Effector CD4-positive, alpha-beta T cell (primary cell): ENCODE measurements at places on chromosomes 7 and 10.

GRCh38 chr7:105837765-105838626 is 38.4 kb downstream of the ATXN7L1 start:
- DNase-seq: no peak

DNA sequence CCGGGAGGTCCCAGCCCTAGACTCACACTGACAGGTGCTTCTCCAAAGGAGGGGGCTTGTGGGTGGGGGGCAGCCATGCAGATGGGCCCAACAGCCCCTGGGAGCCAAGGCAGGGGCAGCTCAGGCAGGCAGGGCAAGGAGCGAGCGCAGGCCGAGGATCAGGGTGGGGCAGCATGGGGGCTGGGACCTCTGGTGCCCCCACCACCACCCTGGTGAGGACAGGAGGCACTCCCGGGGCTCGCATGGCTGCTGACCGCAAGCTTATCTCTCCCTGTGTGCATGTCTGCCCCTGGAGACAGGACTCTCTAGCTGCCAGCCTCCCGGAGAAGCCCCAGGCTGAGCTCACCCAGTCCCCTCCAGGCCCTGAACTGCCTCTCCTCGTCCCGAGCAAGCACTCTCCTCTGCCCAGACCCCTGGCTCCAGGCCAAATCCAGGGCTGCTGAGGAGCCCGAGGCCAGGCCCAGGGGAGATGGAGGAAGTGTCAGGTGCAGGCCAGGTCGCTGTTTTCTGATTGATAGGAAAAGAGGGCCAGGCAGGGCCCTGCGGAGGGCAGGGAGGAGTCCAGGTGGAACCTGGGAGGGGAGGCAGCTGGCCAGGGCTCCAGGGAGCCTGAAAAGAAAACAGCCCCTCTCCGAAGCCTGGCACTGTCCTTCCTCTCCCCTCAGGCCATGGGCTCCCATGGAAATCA is 39.0 kb downstream of the PDGFA start:
- no peak for DNase-seq

GRCh38 chr10:124045276-124045675 is 48.1 kb downstream of the CHST15 start:
- no peak for DNase-seq

- DNase-seq: no peak
These were observed 135.7 kb downstream of the PDE1C start for GRCh38 chr7:31934551-31934950.

DNA sequence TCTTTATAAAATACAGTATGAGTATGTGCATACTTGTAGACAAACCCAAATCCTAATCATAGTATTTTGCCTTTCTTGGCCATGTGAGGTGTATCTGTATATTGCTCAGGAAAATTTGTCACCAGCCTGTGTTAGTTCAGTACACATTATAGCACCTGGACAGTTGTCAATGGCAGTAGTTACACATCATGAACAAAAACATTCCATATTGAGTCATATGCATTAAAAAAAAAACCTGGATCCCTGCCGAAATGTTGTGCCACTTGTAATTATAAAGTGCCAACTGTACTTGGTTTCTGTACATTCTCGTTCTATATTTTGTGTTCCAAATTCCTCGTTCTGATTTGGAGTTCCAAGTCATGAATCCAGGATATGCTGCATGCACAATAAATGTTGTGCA is 410.4 kb downstream of the INHBA start:
- no peak for DNase-seq

DNA sequence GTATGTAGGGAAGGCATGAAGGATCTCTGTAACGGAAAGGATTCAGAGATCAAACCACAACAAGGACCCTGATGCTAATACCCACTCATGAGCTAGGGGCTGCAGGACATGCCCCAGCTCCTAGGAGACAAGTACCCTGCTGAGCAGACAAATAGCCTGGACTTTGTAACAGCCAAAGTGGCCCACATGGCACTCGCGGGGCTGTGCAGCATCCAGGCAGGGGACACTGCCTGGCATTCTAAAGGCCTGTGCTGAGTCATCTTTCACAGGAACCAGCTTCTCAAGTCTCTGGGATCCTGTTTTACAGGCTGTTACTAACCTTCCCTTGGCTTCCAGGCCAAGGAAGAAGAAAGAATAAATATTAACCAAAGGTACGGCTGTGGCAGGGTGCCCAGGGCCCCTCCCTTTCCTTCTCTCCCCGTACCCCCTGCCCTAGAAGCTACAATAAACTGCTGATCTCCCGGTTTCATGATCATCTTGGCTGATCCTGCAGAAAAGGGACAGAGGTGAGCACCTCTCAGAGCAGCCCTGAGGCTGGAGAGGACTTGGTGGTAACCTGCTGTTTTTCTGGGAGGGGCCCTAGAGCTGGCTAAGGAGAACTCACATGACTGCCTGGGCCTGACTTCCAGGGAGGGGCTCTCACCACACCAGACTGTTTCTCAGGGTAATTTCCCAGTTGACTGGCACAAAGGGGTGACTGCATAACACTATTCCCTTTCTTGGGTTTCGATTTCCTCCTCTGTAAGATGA is 4.2 kb upstream of the RPEL1 start:
- no peak for DNase-seq

DNA sequence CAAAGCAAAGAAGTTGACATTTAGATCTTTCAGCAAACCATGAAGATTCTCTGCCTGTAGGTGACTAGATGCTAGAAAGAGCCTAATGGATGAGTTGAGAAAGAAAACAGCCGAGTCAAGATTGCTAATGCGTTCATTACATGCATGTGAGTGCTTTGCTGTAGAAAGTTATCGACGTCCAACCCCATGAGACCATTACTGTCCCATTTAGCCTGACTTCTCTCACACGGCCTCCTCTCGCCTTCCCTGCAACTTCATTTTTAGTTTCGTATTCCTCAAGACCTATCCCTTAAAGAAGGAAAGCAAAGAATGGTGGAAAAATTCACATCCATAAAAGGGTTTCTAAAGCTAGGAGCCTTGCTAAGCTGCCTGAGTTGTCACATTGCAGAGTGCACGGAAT is 113.7 kb upstream of the DPP6 start:
- no peak for DNase-seq

DNA sequence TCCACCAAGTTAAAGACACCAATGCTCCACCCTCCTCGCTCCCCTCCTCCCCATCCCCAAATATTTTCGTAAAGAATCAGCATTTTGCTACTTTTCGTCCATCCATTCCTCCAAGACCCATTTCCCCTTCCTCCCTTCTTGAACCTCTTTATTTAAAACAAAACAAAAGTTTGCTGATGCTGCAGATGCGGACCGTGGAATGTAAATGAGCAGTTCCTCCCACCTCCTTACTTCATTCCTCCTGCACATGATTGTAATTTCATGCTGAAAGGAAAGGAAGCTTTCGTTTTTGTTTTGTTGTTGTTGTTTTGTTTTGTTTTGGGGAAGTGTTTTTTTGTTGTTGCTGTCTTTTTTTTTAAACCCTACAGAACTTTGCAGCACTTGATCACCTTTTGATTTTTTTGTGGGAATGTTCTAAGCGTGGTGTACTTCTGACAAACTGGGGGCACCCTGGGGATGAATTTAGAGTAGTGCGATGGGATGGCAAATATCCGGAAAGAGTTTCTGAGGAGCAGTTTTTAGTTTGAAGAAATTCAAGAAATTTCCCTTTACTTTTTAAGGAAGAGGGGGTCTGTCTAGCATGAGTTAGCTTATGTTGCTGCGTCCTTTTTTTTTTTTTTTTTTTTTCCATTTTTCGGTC is 177.3 kb downstream of the TCF7L2 start:
- DNase-seq: no peak

DNA sequence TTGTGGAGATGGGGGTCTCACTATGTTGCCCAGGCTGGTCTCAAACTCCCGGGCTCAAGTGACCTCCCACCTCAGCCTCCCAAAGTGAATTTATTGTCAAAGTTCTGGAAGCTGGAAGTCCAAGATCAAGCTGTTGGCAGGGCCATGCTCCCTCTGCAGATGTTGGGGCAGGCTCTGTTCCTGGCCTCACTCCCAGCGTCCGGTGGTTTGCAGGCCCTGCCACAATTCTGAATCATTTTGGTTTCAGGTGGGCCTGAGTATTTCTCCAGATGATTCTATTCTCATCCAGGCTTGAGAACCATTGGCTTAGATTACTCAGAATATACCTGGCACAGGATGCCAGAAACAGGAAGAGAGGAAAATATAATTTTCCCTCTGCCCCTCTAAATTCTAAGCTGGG is 737.4 kb downstream of the TNS3 start:
- no peak for DNase-seq

DNA sequence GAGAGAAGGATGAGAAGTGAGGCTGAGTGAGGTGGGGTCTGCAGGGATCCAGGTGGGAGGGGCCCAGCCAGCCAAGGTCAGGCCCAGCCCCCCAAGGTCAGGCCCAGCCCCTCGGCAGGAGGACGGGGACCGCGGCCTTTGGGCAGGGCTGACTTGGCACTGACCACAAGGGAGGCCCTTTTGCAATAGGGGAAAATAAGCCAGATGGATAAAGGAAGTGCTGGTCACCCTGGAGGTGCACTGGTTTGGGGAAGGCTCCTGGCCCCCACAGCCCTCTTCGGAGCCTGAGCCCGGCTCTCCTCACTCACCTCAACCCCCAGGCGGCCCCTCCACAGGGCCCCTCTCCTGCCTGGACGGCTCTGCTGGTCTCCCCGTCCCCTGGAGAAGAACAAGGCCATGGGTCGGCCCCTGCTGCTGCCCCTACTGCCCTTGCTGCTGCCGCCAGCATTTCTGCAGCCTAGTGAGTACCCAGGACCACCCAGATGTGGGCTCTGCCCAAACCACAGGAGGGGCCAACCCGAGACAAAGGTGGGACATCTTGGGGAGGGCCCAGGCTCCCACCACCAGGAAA is at the start of gene PILRA:
Gene PILRA, plus strand, starts transcription at position 227 of the 571 bp plus-strand sequence. Its CDS starts 170 bp downstream, at position 397.
- DNase-seq: no peak

DNA sequence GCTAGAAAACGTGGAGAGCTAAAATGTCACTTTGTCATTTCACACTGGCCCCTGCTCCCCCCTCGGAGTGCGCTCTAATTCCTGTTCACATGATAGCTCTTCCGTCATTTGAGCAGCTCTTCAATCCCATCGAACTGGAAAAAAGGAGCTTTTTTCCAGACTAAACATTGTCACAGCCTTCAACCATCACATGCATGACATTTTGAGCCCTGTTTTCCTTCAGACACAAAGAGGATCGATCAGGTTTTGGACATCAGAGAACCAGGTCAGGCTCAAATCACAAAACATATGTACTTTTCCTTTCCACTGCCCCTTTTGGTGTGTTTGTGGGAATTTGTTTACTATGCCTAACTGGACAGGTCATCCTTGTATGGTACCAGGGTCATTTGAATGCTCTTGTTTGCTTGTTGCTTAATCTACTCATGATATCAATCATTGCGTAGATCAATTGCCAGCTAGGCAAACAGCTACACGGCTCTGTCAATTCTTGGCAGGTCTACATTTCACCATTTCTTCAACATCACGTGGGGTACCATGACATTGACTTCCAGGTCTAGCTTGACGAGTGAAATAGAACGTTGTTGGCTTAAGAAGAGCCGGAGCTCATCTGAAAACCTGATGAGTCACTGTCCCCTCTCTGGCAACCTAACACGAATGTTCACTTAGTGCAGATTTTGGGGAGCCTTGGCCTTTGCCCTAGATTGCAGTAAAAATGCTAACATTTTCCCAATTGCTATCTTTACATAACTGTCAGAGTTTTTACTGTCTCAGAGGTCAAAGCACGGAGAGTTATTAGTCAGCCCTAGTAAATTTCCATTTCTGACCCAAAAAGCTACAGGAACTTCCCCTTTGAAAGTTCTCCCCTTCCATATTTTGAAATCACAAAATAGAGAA is 87.3 kb downstream of the LYZL2 start:
- DNase-seq: no peak

DNA sequence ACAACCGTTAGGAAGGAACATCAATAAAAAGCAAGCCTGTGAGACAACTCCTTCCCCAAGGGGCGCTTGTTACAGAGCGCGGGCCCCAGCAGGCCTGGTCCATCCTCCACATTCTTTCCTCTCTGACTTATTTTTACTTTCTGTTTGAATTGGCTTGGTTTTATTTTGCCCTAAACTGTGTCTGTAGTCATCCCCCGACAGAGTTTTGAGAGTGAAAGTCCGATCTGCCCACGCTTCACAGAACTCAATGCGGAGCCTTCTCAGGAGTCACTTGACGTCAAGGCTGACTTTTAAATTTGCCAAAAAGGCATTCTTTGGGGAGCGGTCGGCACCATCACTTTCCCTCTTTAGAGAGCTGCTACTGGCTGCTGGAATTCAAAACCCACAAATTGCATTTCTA is 150.1 kb upstream of the KLF6 start:
- peak; percentile 13 for DNase-seq

DNA sequence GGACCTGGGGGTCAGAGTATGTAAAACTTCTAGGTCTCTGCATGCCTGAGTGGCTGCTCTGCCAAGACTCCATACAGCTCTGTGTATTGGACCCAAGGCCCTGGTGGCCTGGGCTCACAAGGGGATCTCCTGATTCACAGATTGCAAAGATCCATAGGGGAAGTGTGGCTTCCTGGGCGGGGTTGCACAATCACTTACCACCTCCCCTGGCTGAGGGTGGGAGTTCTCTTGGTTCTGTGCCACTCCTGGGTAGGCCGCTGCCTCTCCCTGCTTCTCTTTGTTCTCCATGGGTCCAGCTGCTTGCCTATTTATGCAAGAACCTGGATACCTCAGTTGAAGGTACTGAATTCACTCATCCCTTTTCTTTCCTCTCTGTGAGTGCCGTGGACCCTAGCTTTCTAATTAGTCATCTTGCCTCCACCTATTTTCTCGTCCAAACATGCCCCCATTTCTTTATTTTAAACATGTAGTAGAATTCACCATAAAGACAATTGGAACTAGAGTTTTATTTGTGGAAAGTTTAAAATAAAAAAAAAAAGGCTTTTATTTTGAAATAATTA is 18.5 kb upstream of the AGR3 start:
- DNase-seq: no peak

GRCh38 chr10:70508912-70509756 is 30.6 kb downstream of the PALD1 start:
- DNase-seq: no peak

- DNase-seq: no peak
These were observed 1.2 kb downstream of the RARRES2 start for GRCh38 chr7:150340024-150340749.
